Mesenteric fat pad (tissue), 1 donor: ENCODE measurements at places on chromosomes 7 and 10.

DNA sequence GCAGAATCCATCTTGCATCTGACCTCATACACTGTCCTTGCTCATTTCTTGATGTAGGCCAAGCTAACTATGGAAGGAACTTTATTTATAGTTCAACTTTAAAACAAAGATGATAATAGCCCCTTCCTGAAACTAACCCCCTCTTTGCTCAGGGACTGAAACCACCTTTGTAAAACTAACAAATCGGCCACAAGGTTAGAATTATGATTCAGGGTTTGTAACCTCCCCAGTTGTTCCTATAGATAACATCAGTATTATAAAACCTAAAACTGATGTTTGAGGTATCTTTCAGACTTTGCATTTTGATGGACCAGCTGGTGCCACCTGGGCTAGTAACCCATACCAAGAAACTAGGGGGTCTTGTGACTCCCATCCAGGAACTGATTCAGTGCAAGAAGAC, 143.4 kb downstream of the SH2D4B start:
- no peak for DNase-seq

DNA sequence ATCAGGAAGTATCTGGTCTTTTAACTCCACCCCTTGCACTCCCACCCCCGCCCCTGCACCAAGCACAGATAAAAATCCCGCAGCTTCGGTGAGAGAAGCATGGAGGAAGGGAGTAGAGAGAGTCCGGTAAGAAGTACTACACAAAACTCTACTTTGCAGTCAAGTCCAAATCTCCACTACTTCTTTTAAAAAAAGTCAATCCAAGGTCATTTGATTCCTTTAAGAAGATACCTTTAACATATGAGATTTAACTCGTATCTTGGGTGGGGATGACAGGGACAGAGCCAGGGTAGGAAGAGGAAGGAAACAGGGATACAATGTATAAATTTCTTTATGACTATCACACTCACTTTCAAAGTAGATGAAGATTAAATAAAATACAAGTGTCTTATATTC, 132.1 kb downstream of the NRBF2 start:
- DNase-seq = no peak

- DNase-seq = peak; percentile 39
These were observed 40.4 kb downstream of the CALML3 start for GRCh38 chr10:5565205-5565545.

GRCh38 chr10:101367569-101368453, 13.8 kb downstream of the BTRC start:
- no peak for DNase-seq

DNA sequence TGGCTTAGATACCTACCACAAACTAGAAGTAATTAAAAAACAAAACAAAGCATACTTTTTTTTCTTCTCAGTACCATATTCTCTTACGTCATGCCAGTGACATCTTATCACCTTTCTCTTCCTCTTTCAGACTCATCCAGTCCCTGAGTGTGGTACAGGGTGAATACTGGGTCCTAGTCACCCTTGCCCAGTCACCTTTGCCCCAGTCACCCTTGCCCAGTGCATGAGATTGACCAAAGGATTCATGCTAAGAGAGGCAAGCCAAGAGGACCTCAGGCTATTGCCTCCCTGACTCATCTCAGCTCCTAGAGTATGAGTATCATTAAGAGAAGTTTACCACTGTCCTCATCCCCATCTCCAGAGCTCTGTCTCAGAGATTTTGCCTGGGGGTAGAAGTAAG, 10.0 kb upstream of the TSPAN12 start:
- no peak for DNase-seq

- DNase-seq = no peak
These were observed 35.5 kb downstream of the TMEM270 start for GRCh38 chr7:73896454-73896853.

GRCh38 chr10:119734396-119735332, 8.8 kb downstream of the INPP5F start:
- no peak for DNase-seq

DNA sequence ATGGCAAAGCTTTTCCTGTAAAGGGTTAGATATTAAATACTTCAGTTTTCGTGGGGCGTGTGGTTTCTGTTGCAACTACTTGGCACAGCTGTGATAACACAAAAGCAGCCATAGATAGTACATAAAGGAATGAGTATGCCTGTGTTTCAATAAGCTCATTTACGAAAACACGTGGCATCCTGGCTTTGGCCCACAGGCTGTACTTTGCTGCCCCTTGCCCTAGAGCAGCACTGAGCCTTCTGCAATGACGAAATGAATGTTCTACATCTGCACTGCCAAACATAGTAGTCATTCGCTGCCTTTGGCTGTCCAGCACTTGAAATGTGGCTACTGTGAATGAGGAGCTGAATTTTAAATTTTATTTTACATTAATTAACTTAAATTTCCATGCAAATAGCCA, 376.2 kb upstream of the TPK1 start:
- no peak for DNase-seq

DNA sequence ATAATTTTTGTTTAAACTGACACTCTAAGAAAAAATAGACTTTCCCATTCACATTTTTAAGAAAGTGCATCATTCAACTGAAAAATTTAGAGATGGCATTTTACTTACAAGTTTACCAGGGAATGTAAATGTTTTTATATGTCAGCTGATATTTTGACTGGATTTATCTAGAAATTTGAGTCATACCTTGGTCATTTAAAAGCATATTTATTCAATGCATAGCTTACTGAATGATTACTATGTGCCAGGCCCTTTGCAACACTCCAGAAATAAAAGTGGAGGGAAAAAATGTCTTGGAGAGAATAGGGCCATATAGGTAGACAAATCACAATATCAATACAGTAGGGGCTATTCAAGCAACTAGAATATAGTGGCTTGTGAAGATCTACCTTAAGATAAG, 98.4 kb upstream of the FAM3C start:
- no peak for DNase-seq

DNA sequence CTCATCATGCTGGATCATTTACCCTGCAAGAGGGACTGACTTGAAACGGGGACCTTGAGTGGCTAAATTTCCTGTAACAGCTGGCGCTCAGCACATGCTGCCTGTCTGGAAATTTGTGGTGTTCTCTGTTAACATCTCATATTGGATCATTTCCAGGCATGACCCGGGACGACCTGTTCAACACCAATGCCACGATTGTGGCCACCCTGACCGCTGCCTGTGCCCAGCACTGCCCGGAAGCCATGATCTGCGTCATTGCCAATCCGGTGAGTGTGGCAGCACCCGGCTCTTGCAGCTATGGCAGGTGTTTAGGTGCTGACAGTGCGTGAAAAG, 9.9 kb downstream of the MDH2 start:
- no peak for DNase-seq

GRCh38 chr7:142669074-142669654, 80.1 kb upstream of the PRSS1 start:
- no peak for DNase-seq

DNA sequence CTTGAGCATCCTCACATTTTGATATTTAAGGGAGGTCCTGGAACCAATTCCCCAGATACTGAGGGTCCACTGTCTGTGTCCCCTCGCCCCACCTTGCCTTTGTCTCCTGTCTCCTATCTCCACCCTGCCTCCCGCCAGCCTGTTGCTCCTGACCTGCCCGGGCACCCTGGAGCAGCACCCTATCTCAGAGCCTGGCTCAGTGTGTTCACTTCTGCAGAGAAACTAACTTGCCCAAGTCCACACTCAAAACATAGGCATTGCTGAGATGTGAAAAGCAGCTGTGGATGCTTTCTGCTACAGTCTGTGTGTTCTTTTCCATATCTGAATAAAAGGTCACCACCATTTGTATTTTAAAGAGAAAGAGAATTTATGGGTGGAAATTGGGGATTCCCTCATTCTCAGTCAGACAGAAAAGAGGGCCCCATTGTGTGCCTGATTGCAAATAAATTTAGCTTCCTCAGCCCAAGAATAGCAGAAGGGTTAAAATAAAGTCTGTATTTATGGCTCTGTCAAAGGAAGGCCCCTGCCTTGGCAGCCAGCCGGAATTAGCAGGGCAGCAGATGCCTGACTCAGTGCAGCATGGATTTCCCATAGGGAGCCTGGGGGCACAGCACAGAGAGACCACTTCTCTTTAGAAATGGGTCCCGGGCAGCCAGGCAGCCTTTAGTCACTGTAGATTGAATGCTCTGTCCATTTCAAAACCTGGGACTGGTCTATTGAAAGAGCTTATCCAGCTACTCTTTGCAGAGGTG, 161.3 kb downstream of the EGFR start:
- DNase-seq = no peak

GRCh38 chr10:71835671-71836595, 15.1 kb downstream of the PSAP start:
- DNase-seq = no peak

- no peak for DNase-seq
These were observed 205.8 kb upstream of the FRMD4A start for GRCh38 chr10:14536241-14537213.

DNA sequence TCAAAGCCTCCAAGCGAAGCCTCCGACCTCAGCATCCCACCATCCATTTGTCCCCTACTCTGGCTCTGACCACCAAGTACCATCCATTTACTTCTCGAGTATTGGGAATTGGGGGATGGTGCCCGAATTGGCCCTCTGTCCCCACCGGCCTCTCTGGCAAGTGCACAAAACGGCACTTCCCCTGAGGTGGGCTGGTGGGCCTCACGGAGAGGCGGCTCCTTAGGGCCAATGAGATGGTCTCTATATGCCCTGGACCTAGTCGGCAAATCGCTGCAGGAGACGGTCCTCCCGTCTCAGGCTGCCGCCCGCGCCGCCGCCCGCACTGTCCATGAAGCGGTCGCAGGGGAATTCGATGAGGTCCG, 2.8 kb downstream of the TRIL start:
- no peak for DNase-seq

DNA sequence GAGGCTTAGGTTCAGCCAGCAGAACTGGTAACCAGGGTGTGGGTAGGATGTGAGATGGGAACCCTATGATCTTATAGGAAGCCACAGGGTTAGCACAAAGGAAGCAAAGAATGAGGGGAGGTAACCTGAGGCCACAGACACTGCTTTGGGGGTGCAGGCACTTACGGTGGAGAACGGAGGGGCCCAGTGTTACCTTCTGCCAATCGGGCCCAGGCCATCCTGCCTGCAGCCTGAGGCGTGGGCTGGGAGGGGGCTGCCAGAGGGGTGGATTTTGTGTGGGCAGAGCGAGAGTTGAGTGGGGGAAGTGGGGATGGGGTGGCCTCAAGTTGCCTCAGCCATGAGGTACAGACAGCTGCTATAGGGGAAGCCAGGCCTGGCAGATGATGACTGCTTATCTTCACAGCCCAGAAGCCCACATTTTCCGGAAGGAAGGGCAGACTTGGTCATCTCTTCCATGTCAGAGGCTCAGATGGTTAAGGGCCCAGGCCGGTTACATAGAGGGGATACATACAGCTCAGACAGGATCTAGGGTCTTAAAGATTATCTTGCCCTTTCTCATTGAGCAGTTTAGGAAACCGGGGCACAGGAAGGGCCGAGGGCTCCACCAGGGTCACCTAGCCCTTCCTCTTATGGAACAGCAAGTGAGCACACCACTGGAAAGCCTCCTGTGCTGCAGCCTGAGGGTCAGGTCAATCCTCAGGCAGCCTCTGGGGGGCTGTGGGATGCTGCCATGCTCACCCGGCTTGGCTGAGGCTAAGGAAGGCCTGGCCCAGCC, 24.4 kb upstream of the VSIR start:
- DNase-seq = no peak

GRCh38 chr10:75049316-75050148, 61.9 kb upstream of the SAMD8 start:
- peak; percentile 78 for DNase-seq

GRCh38 chr7:1710936-1711335, 40.9 kb downstream of the ELFN1 start:
- no peak for DNase-seq

DNA sequence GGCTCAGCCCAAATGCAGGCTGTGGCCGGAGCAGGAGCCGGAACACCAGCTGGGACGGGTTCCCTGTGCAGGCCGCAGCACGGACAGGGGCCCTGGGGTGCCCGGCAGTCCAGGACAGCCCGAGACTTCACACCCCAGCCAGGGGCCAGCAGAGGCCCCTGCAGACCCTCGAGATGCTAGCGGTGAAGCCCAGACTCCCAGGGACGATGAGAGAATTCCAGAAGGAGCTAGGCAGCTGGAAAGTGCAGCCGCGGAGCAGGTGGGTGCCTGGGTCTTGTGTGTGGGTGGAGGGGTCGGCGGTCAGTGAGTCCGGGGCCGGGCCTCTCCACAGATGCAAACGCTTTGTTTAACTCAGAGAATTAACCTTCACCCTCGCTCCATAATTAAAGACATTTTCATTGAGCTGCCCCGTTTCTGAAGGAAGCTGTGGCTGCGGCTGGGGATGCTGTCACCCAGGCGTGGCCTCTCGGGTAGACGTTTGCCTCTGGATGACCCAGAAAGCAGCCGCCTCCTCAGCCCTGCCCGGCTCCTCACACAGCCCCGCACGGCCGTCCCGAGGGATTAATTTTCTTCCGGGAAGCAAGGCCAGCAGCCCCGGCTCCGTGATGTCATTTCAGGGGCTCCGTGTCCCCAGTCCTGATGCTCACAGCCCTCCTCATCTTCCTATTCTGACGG, 26.5 kb downstream of the KNDC1 start:
- DNase-seq = no peak

DNA sequence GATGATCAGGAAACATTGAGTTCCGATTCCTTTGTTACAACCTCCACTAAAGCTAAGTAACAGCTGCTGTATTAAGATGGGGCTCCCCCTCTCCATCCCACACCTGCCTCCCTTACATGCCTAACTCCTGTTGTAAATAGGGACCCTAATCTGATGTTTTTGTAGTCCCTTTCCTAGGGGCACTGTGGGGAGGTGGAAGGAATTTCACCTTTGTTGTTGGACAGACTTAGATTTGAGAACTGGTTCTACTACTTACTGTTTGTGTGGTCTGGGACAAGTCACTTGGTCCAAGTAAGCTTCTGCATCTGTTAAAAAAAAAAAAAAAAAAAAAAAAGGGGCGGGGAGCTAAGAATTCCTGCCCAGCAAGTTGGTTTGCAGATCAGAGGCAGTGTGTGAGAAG, 42.6 kb downstream of the KIAA1217 start:
- no peak for DNase-seq

DNA sequence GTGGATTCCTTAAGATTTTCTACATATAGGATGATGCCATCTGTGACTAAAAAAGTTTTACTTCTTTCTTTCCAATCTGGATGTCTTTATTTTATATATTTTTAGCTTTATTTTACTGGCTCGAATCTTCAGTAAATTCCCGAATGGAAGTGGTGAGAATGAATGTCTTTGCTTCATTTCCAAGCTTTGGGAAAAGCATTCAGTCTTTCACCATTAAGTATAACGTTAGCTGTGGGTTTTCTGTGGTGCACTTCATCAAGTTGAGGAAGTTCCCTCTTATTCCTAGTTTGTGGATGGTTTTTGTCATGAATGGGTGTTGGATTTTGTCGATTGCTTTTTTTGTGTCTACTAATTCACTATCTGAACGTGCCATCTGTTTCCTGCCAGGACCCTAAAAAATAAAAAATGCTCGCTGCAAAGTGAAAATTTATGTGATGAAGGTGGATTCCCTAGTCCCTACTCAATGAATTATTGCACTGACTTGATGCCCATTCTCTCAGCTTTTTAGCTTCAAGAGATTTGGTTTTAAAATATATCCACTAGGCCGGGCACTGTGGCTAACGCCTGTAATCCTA, 90.2 kb upstream of the CARD11 start:
- DNase-seq = no peak
